ENCODE measurements at places on chromosomes 16 and 17.
A peak's percentile ranks its signal among the peaks of the same experiment; 100 is the strongest.

- DNase-seq = no peak
Measured at GRCh38 chr16:84166796-84167695, 19.8 kb downstream of the TAF1C start.

GRCh38 chr17:80558046-80558445 lies 13.4 kb downstream of the RPTOR start:
- DNase-seq = no peak

DNA sequence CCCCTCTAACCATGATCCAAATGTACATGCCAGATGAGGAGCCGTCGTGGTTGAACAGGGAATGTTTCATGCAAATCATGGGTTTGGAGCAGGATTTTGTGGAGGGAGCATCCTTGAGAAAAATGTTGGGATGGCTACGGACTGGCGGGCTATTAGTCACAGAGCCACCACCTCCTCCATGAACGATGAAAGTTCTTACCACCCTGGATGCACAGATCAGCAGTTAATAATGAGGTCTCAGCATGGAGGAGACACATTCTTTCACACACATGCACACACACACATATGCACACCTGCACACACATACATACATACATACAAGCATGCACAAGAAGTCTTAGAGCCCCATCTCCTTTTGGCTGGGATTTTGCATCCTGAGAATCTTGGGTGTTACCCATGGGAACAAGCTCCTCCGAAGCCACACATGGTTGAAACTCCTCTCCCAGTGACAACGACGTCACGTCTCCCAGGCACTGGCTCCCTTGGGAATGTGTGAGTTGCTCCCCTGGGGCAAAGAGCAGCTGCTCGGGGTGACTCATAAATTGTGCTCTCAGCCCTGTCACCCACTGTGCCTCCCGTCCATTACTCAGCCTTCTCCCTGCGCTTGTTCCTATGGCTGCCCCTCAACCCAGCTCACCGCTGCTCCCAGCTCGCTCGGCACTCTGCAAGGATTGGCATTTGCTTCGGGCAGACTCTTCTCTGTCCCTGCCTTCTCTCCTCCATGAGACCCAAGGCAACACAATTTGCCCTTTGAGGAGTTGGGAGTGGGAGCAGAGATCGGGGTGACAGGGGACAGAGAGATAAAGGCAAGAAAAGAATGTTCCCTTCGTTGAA lies 344.6 kb downstream of the SOX9 start:
- DNase-seq = peak; percentile 99

DNA sequence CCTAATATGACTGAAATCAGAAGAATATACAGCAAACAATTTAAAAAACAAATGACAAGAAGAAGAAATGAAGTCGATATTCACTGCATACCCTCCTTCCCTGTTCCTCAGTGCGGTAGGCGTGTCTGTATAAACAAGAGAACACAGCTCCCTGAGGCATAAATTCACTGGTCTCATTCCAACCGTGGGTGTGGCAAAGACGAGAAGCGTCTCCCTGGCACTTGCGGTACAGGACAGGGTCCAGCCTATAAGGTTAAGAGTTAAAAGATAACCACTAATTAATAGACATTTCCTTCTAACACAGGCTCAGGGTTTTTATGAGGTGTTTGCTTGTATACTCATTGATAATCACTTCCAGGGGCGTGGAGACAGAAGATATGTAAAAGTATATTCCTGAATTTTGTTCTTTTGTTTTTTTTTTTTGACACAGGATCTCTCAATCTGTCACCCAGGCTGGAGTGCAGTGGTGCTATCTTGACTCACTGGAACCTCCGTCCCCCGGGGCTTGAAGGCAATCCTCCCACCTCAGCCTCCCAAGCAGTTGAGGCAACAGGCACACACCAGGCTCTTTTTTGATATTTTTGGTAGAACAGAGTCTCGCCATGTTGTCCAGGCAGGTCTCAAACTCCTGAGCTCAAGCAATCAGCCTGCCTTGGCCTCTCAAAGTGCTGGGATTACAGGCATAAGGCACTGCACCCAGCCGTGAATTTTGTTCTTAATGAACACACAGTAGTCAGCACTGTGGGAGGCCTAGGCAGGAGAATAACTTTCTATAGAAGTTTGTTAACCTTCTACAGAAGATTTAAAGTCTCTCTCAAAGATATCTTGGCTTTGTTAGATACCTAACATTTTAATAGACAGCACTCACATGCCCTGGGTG lies 59.1 kb upstream of the CLEC18B start:
- DNase-seq = peak; percentile 67

- DNase-seq = no peak
Measured at GRCh38 chr16:18827890-18828289, 26.5 kb upstream of the ARL6IP1 start.

- no peak for DNase-seq
Measured at GRCh38 chr16:48326915-48327314, 58.3 kb downstream of the SIAH1 start.

GRCh38 chr16:89843409-89844350 lies 15.4 kb downstream of the SPIRE2 start:
- DNase-seq = no peak

DNA sequence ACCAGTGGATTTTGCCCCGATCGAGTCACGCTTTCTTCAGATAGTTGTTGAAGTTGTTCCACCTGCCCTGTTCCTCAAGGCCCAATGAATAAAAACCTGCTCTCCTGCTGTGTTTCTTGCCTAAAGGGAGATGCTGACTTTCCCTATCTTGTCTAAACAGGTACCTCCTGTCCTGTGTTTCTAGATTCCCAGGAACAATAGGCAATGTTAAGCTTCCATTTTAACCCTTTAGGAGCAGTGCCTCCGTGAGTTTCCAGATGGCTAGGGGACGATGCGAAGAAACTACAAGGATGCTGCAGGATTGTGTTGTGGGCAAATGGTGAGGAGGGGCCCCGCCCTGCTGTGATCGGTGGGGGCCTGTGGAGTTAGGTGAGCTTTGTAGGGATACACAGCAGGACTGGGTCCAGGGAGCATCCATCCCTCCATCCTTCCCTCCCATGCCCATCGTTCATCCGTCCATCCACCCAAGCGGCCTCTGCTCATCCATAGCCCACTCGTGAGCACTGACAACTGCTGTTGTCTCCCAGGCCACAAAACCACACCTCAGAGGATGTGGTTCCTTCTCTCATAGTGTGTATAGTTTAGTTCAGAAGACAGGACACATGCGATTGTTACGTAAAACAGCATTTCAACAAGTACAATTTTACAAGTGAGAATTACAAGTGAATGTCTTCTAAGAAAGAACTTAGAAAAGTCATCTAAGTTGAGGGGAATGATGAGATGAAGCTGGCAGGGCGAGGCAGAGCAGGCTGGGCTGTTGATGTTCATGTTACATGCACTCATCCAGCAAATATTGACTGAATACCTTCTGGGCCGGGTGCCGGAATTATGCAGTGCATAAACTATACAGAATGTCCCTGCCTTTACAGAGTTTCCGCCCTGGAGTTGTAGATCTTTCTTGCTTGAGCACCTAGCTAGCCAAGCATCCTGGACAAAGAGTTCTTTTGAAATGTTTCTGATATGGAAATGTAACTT lies 5.2 kb downstream of the ARSG start:
- DNase-seq = no peak

GRCh38 chr17:32504166-32504990 lies 17.6 kb downstream of the CDK5R1 start:
- peak; percentile 61 for DNase-seq

GRCh38 chr16:81946206-81946605 lies 65.1 kb downstream of the SDR42E1 start:
- peak; percentile 79 for DNase-seq

GRCh38 chr17:57629886-57630285 lies 115.2 kb downstream of the CCDC182 start:
- no peak for DNase-seq

DNA sequence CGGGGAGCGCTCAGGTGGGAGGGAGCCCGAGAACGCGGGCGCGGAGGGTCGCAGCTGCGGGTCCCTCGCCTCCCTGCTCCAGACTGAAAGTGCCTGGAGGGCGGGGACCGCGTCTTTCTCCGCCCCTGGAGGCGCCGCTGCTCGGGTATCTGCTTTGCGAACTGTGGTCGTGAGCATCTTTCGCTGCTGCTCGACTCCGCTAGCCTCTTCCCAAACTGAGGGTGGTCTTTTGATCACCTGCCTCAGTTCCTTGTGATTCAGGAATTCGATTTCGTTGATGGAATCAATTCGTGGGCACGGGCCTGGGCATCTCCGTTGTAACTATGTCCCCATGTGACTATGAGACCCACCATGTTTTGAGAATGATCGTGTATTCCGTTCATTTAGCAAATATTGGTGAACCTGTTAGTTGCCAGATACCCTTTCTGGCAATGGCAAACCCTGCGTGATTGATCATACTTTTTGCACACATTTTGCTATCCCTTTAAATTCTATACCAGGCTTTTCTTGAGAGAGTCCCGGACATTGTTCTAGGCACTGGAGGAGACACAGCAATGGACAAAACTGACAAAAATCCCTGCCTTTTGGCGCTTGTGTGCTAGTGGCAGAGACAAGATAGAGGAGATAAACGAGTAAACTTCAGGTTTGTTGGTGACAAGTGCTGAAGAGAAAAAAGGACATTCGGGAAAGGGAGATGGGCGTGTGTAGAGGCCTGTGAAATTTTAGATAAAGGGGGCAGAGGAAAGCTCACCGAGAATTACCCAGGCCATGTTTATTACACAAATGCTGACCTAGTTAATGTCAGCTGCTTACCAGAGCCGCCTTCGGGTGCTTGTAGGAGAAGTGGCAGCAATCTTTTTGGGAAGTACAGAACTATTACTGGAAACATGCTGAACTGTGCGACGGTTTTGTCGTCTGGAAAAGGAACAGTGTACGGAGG lies 948 bp downstream of the UTP18 start:
- DNase-seq = no peak

GRCh38 chr17:35010093-35010492 lies 29.8 kb downstream of the LIG3 start:
- DNase-seq = no peak

- no peak for DNase-seq
Measured at GRCh38 chr17:82356845-82357355, 2.1 kb upstream of the TEX19 start.

DNA sequence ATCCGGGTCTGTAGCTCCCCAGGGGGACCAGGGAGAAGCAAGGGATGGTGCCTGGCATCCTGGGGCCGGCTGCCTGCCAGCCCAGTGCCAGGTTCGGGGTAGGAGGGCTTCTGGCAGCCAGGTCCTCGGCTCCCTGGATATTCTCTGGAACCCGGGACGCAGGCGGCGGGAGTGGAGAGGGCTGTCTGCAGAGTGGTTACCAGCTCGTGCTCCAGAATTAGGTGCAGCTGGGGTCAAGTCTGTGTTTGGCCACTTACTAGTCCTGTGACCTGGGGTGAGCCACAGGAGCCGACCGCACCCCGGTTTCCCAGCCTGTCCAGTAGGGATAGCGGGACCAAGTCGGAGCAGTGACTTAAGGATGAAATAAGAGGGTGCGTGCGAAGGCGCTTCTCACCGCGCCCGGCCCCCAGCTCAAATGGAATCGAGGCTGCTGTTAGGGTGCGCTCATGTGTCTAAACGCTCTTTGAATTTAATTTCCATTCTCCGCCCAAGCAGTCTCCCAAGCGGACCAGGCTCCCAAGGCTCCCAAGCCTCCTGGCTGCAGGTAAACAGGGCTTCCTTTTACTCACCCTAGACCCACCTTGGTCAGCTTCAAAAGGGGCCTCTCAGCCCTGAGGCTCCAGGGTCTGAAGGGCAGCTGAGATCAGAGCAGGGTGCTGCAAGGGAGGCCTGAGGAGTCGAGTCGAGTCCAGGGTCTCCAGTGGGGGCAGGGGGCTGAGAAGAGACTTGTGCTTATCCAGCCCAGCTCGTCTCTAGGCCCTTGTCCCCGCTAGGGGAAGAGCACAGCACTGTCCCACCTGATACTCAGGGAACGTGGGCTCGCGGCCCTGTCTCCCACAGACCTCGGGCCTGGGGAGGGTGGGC lies 28.3 kb upstream of the ZNF469 start:
- no peak for DNase-seq

DNA sequence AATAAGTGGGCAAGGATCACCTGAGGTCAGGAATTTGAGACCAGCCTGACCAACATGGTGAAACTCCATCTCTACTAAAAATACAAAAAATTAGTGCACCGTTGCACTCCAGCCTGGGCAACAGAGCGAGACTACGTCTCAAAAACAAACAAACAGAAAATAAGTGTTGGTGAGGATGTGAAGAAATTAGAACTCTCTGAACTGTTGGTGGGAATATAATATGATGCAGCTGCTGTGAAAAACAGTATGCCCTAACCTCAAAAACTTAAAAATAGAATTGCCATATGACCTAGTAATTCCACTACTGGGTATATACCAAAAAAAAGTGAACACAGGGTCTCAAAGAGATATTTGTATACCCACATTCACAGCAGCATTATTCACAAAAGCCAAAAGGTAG lies 26.1 kb downstream of the GLG1 start:
- no peak for DNase-seq

- no peak for DNase-seq
Measured at GRCh38 chr17:39738568-39738901, 797 bp downstream of the GRB7 start.

- DNase-seq = no peak
Measured at GRCh38 chr17:80119271-80119791, 17.9 kb downstream of the GAA start.

- DNase-seq = peak; percentile 37
Measured at GRCh38 chr16:75012380-75013081, 13.7 kb downstream of the ZNRF1 start.

DNA sequence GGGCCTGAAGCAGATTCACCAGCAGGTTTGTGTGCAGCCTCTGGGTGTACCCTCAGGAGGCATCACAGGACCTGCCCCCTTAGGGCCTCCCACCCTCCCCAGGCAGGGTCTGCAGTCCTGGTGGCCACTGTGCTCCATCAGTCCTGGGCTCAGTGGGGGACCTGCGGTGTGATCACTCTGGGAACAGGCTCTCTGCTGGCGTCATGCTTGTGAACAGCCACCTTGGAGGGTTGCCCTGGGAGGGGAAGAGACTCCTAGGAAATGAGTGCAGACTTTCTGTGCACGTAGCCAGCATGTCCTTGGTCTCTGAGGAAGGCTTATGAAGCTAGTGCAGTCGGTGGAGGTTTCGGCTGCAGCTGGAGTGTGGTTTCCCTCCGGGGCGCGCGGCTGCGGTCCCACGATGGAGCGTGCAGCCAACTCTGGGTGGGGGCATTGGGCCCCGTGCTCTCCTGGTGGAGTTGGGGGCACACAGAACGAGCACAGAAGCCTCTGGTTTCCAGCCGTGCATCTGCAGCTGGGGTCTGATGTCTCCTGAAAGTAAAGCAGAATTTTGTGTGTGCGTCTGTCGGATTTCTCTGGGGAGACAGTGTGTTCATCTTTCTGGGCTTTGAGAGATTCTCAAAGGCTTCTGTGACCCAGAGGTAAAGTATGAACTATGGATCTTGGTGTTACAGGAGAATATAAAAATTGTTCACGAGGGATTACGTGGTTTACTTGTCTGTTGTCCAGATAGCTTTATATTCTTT lies 68.1 kb upstream of the ZNF750 start:
- no peak for DNase-seq
